Right ventricle myocardium inferior (tissue), 1 donor: ENCODE measurements at places on chromosomes 7 and 10. TPM values are rescaled to one million over a fixed set of nuclear protein-coding genes. Genes with fewer than 3 reads are reported as not detected.
A peak's percentile ranks its signal among the peaks of the same experiment; 100 is the strongest.

DNA sequence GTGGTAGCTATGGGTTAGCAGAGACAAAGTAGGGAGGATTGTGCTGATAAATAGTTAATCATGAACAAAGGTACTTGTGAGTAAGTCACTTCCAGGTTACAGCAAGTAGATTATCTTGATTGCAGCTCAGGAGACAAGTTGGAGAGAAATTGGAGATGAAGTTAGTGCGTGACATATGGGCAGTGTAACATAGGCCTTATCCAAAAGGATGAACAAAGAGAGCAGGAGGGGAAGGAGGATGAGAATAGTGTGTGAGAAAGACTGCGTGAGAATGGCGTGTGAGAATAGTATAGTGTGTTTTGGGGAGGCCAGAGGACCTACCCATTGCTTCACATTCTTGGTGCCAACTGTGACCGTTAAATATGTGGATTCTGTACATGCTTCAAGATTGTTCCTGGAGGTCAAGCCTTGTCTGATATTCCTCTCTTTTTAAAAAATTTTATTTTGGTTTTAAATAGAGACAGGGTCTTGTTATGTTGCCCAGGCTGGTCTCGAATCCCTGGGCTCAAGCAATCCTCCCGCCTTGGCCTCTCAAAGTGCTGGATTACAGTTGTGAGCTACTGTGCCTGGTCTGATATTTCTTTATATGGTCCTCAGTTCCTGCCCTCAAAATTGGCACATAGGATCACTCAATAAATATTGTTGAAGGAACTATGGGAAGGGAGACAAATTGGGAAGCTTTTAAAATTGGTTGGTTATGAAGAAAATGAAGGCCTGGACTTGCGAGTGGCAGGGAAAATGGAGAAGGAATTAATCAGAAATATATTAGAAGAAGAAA, 3.2 kb downstream of the VCL start:
- DNase-seq = no peak

DNA sequence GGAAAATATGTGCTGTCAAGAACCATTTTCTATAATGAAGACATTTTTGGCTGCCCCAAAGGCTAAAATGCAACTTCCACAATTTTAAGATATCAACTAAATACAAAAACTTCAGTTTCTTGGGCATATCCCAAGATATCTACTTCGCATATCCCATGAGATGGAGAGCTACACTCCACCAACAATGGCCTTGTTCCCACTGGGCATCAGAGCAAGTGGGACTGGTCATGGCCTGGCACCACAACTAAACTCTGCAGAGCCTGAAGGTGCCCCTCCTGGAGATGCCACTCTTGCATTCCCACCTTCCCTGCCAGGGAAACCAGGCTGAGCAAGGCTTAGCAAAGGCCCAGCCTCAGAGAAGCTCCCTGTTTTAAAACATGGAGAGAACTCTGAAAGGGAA, 75.8 kb upstream of the LRRC17 start:
- no peak for DNase-seq

The PRPS1L1 gene
- total RNA-seq = not detected

- DNase-seq = no peak
These were observed 17.9 kb downstream of the PTPRZ1 start for GRCh38 chr7:121890833-121891232.

The STAMBPL1 gene
- 2.0 TPM for total RNA-seq

The CALHM1 gene
- not detected for total RNA-seq

- DNase-seq = no peak
These were observed 869 bp downstream of the LAMB4 start for GRCh38 chr7:108129018-108129965.

DNA sequence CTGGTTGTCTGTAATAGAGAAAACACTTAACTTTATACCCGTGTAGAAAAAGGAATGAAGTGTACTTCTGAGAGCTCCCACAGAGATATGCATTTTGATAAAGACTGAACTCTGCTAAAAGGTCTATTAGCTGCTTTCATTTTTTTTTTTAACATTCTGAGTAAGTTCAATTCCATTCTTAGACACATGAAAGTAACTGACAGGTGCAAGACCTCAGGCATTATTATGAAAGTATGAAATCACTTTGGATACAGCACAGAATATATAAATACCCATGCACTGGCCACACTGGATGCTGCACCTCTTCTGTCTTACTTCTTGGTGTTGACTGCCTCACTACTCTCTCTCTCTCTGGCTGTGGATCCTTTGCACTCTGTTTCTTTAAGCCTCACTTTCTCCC, 46.2 kb downstream of the VWDE start:
- no peak for DNase-seq

GRCh38 chr7:108515630-108516029, 10.3 kb downstream of the PNPLA8 start:
- no peak for DNase-seq

DNA sequence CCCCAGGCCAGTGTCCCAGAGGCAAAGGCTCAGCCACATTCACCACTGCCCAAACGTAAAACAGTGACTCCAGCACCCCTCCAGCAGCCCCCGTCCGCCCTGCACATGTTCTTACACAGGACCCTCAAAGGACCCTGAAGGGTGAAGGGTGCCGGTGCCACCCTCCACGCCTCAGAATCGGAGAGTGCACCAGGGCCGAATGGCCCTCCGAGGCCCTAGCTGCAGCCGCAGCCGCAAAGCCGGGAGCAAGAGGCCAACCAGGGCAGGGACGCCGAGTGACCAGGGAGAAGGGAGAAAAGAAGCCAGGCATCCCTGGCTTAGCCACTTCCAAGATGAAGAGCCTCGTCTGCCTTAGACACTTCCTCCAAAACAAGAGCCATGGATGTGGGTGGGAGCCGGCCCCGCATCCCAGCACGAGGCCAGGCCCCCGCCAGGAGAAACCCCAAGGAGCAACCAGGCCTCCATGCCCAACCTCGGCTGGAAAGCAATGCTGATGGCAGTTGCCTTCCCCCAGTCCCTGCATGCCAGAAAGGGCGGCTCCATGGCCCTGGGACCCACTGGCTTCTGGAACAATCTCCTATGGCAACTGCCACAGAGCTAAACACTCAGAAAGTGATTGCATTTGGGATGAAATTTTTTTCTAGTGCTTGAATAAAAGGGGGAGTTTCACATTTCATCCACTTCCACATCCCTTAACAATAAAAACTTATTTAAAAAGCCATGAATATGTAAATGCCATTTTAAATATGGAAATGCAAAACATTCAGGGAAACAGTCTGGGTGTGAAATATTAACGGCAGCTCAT, 92.3 kb downstream of the MAD1L1 start:
- peak; percentile 42 for DNase-seq

DNA sequence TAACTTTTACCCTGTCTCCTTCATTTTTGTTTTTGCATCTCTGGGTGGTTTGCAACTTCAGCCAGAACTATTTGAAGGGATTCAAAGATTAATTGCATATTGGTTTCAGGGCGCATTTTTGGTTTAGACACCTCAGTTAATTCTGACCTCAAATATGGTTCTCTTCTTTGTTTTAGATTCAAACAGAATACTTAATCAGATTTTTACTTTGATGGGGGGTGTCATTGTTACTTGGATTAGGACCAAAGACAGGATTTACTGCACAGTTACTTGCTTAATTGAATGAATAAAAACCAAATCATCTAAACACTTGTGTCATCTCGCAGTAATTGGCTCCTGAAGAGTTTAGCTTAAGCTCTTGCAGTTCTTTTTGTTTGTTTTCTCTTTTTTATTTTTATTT, 100.9 kb downstream of the PHTF2 start:
- no peak for DNase-seq

The IQUB gene
- 0.54 TPM for total RNA-seq

DNA sequence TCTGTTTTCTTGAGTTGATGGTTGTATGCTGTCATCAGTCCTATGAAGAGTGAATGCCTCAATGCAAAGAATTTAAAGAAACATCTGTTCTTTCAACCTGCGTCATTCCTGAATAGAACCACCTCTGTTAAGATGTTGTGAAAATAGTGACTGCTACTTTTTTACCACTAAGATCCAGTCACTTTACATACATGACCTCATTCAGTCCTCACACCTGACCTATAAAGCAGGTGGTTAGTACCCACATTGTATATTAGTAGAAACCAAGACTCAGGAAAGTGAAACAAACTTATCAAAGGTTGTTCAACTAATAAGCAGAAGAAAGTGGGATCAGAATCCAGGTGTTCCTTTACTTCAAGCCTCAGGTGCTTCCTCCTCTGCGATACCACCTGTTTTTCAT, 64.8 kb downstream of the ITGB8 start:
- DNase-seq = no peak

GRCh38 chr7:43479042-43479441, 103.9 kb upstream of the STK17A start:
- no peak for DNase-seq

DNA sequence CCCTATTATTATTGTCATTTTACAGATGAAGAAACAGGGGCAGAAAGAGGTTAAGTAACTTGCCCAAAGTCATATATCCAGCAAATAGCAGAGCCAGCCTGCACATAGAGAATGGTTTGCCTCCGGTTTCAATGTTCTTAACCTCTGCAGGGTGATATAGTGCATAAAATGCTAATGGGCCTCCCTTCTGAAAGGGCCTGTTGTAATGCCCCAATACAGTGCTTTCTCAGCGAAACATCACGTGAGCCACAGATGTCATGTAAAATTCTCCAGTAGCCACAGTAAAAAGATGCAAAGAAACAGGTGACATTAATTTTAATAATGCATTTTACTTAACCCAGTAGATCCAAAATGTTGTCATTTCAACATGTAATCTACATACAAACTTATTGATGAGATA, 38.1 kb downstream of the LRGUK start:
- DNase-seq = no peak

The LIPN gene
- total RNA-seq = not detected

The DIP2C gene
- 28.3 TPM for total RNA-seq

- DNase-seq = no peak
These were observed 111.9 kb downstream of the GPAM start for GRCh38 chr10:112071596-112072133.

The OR2A42 gene
- total RNA-seq = not detected

The IL6 gene
- 0.60 TPM for total RNA-seq

GRCh38 chr7:108973075-108973474, 403.4 kb downstream of the DNAJB9 start:
- DNase-seq = no peak

The GPR26 gene
- total RNA-seq = not detected

GRCh38 chr10:102610441-102610887, 33.8 kb upstream of the TRIM8 start:
- DNase-seq = no peak

- DNase-seq = no peak
These were observed 63.7 kb downstream of the TACC2 start for GRCh38 chr10:122052701-122053100.

GRCh38 chr10:14080795-14081194, 249.9 kb downstream of the FRMD4A start:
- no peak for DNase-seq

The CRYGN gene
- total RNA-seq = not detected
